ENCODE measurements at places on chromosomes 7 and 10.
A peak's percentile ranks its signal among the peaks of the same experiment; 100 is the strongest.

DNA sequence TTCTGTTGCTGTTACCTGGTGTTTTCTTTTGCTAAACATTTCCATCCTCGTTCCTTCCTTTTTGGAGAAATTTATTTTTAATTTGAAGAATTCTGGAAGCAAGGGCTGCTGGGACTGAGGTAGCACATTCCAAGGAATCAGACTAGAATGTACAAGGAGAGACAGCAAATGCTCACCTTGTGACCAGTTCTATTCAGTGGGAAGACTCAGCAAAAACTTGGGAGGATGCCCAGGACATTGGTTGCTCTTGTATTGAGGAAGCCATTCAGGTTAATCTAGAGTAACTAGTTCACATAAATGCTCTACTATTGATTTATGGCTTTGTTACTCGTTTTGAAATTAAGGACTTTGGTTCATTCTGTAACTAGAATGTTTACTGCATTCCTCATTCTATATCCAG, 11.3 kb downstream of the PLCE1 start:
- no peak for DNase-seq

DNA sequence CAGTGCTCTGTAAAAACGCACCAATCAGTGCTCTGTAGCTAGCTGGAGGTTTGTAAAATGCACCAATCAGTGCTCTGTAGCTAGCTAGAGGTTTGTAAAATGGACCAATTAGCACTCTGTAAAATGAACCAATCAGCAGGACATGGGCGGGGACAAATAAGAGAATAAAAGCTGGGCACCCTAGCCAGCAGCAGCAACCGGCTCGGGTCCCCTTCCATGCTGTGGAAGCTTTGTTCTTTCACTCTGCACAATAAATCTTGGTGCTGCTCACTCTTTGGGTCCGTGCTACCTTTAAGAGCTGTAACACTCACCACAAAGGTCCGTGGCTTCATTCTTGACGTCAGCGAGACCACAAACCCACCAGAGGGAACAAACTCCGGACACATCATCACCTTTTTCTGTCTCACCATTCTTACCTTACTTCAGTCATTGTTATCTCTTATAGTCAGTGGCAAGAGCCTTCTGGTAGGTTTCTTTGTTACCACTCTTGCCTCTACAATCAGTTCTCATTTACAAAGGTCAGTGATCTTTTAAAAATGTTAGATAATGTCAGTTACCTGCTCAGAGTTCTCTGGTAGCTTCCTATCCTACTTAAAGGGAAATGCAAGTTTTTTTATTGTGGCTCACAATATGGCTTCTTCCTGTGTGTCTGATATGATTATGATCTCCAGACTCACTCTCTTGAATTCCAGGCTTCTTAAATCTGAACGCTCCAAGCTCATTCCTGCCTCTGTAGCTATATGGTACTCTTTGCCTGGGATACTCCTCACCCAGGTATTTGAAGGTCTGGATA, 4.5 kb downstream of the STAM start:
- no peak for DNase-seq

DNA sequence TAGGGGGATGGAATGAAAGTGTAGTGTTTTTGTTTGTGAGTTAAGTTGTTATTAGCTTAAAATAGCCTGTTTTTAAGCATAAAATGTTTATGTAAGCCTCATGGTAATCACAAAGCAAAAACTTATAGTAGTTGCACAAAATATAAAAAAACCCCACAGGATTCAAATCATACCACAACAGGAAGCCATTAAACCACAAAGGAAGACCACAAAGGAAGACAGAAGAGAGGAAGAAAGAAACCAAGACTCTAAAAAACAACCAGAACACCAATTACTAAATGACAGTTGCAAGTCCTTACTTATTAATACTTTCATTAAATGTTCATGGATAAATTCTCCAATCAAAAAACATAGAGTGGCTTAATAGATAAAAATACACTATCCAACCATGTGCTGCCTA, 63.6 kb downstream of the ANKRD7 start:
- DNase-seq = no peak

DNA sequence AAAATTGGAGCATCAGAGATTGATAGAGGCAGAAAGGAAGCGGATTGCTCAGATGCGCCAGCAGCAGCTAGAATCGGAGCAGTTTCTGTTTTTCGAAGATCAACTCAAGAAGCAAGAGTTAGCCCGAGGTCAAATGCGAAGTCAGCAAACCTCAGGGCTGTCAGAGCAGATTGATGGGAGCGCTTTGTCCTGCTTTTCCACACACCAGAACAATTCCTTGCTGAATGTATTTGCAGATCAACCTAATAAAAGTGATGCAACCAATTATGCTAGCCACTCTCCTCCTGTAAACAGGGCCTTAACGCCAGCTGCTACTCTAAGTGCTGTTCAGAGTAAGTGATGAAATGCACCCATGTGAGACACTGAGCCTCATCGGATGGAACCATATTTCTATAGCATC, 33.1 kb downstream of the STAMBPL1 start:
- DNase-seq = no peak

DNA sequence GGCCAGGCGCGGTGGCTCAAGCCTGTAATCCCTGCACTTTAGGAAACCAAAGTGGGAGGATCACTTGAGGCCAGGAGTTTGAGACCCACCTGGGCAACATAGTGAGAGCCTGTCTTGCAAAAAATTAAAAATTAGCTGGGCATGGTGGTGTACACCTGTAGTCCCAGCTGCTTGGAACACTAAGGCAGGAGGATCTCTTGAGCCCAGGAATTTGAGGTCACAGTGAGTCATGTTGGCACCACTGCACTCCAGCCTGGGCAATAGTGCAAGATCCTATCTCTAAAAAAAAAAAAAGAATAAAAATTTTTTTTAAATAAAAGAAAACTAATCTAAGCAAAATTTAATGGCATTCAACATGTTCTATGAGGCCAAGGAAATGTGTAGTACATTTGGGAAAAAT, 44.9 kb upstream of the UBN2 start:
- no peak for DNase-seq

GRCh38 chr7:101729241-101729883, 88.1 kb upstream of the CUX1 start:
- no peak for DNase-seq

GRCh38 chr10:50577681-50578350, 45.9 kb downstream of the SGMS1 start:
- DNase-seq = peak; percentile 11

DNA sequence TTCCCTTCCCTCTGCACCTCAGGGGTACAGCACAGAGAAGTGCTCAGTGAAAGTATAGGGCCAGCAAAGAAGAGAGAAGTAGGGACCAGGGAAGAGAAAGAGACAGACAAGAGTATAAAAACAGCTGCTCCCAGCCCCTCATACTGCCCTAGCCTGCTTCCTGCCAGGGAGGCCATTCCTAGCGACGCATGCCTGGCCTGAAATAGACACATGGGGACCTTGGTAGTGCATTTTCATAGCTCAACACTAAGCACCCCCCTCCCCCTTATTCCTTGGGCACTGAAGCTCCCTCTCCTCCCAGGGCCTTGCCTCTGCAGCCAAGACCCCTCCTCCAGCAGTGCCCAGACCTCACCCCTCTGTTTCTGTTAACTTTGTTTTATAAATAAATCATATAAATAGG, 64.7 kb downstream of the ZMIZ1 start:
- no peak for DNase-seq

GRCh38 chr10:93363891-93364648, 118.1 kb downstream of the MYOF start:
- no peak for DNase-seq

DNA sequence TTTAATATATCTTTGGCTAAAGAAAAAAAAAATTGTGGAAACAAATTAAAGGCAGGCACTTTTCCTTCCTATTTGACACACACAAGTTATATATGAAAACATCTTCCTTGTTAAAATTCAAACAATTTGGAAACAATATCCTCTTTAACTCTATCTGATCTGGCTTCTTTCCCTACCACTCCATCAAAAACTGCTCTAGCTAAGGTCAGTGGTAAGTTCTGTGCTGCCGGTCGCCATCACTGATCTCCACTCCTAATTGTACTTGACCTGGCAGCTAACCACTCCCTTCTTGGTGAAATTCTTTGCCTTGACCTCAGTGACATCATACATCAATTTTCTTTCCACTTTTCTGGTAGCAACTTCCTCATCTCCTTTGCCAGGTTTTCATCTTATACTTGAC, 47.9 kb upstream of the MRLN start:
- no peak for DNase-seq

- no peak for DNase-seq
Observed at GRCh38 chr7:80679921-80680907, 41.8 kb downstream of the CD36 start.

DNA sequence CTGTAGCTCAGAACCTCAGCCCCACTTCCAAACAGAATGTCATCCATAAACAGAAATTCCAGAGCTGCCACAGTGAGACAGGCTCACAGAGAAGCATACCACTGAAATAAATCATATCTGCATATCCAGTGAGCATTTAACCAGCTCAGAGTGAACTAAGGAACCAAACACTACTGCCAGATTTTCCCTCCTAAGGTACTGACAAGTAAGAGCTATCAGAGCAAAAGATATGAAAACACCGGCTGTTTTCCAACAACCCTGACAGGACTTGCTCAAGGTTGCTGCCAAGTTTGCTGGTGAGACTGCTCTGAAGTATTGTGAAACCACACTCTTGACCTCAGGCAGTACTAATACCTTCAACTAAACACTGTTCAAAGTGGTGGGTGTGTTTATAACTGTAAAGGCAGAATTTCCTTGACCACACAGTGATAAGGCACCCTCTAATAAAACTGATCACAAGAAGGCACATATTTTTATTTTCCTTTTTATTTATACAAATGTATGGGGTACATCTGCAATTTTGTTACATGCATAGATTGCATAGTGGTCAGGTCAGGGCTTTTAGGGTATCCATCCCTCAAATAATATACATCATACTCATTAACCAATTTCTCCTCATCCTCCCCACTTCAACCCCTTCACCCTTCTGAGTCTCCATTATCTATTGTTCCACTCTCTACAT, 18.3 kb downstream of the SGMS1 start:
- no peak for DNase-seq

GRCh38 chr7:140923358-140924006, 1.2 kb downstream of the BRAF start:
- DNase-seq = peak; percentile 20

- DNase-seq = no peak
Observed at GRCh38 chr10:89201345-89202032, 5.6 kb downstream of the CH25H start.

DNA sequence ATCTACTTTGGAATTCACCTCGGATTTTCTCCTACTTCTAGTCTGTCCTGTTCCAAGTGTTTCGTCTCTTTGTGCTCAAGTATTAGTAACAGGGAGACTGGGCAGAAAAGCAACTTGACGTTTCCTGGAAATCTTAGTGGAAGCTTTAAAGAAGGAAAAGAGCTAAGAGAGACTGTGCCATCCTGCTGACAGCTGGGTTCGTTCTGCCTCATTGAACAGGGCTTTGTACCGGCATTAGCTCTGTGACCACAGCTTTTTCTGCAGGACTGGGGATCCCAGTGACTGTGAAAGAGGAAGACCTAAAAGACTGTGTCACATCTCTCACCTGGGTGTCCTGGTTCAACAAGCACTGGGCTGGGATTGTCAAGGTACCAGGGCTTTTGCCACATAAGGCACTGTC, 70.8 kb upstream of the CDCA7L start:
- DNase-seq = no peak

DNA sequence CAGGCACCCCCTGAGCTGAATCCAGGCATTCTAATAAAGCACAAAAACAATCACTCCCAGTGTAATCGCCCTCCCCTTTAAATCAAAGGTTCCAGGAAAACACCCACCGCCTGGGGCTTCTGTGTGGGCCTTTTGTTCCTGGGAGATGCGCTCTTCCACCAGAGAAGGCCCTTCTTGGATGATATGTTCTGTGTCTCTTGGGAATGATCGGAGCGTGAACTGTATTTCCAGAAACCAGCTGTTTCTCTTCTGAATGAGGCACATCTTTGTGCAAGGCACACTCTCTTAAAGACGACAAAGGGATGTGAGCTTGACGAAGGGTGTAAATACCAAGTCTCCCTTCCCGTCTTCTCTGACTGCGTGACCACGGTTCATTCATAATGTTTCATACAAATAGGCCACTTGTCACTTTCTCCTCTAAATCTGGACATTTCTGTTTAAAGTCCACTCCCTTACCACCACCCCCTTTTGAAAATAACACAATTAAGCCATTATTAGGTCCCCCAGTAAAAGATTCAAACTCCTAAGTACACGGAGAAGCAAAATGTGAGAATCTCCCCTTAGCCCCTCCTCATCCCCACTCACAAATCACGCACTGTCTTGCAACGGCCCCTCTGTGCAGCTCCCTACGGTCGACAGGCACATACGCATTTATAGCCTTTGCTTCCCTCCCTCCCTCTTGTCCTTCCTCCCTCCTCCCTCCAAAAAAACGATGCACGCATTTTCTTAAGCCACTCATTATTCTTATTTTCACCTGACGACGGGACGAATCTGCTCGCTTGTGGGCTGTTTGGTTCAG, 45.6 kb upstream of the ENO4 start:
- no peak for DNase-seq

GRCh38 chr7:107989618-107990373, 13.2 kb downstream of the LAMB1 start:
- no peak for DNase-seq

- no peak for DNase-seq
Observed at GRCh38 chr7:23285657-23286646, 13.2 kb upstream of the MALSU1 start.

DNA sequence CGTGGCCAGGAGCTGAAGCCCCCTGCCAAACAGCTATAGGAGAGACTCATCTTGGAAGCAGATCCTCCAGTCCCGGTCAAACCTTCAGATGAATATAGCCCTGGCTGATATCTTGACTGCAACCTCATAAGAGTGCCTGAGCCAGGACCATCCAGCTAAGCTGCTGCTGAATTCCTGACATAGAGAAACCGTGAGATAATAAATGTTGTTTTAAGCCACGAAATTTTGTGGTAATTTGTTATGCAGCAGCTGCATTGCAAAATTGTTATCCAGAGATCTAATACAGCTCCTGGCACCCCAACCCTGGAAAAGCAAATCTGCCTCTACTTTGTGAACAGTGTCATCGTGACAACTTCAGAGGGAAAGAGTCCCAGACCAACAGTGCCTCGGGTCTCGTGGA, 119.9 kb downstream of the CREB5 start:
- no peak for DNase-seq

- no peak for DNase-seq
Observed at GRCh38 chr7:20165146-20165510, 52.1 kb downstream of the MACC1 start.

DNA sequence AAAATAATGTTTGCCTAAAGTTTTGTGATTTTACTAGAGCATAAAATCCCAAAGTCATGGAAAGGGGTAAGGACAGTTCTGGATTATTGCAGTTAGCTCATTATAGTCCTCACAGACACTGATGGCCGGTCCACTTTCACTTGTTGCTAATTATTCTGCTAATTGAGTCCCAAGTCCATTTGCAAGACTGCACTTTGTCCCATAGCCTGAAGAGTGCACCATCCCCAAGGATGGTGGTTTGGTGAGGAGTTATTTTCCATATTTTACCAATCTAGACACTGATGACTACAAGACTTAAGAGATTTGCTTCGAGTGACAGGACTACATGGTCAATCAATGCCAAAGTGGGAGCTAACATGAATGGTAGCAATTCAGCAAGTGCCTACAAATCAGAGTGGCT, 181.8 kb upstream of the CACNA2D1 start:
- DNase-seq = no peak

- no peak for DNase-seq
Observed at GRCh38 chr7:12674861-12675260, 12.6 kb upstream of the ARL4A start.

GRCh38 chr10:80415734-80416478, 7.6 kb downstream of the PRXL2A start:
- DNase-seq = no peak

- no peak for DNase-seq
Observed at GRCh38 chr10:123097039-123097438, 38.7 kb upstream of the HMX3 start.

Data from C1 segment of cervical spinal cord (tissue), 14 donors.